ENCODE measurements at places on chromosomes 3 and 15.
A peak's percentile ranks its signal among the peaks of the same experiment; 100 is the strongest.

DNA sequence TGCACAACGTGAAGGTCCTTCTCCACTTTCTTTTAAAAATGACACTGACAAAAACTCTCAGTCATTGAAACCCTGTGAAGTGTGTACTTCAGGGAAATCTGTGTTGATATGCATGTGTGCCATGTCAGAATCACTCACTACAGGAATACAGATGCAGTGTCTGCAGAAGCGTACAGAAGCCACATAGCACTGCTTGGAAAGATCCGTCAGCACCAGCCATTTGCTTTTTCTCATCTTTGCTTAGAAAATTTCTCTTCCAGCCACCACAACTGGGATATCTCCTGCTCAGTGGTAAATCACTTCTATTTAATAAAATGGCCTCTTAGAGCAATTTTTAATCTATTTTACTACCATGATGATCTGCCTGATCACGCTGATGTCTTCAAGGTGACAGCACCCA, 91.3 kb upstream of the ARHGEF26 start:
- no peak for DNase-seq

- DNase-seq: peak; percentile 38
These were observed 37.5 kb downstream of the EHD4 start for GRCh38 chr15:41934843-41935242.

- no peak for DNase-seq
These were observed 145.9 kb downstream of the TNIK start for GRCh38 chr3:171314341-171314740.

GRCh38 chr3:178001670-178002101, 534.5 kb upstream of the KCNMB2 start:
- peak; percentile 34 for DNase-seq

DNA sequence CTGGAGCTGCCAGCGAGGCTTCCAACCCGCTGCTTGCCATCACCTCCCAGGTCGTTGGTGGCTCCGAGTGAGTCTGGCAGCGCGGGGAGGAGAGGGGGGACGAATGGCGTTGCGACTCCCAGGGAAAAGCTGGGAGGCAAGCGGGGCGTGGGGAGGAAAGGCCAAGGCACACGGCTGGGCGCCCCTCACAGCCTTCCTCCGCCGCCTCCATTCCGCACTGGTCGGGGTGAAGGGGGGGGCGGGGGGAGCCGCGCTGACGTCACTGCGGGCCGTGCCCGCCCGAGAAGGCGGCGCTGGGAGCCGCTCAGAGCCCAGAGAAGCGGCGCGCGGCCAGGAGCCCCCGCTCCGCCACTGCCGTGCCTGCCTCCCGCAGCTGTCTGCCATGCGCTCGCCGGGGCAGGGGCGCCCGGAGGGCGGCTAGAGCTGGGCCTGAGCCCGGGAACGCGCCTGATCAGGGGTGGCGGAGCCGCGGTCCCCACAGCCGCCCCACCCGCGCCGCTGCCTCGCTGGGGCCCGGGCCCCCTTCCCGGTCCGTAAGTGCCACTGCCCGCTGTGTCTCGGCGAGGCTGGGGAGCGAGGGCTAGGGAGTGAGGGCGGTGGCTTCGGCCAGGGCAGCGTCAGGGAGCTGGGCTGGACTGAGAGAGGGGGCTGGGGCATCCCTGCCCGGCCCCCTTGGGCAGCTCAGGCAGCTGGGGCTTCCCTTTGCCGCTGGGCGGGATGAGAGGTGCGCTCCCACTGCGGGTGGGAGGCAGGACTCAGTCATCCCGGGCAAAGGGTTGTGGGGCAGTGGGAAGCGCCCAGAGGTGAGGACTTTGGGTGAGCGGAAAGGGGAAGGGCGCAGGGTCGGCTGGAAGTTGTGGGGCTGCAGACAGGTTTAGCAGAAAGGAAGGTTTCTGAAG, 27.8 kb upstream of the POLG start:
- no peak for DNase-seq

GRCh38 chr15:51038974-51039319, 55.8 kb downstream of the TNFAIP8L3 start:
- no peak for DNase-seq

GRCh38 chr3:189394599-189395121, 222.9 kb downstream of the TPRG1 start:
- DNase-seq: no peak

DNA sequence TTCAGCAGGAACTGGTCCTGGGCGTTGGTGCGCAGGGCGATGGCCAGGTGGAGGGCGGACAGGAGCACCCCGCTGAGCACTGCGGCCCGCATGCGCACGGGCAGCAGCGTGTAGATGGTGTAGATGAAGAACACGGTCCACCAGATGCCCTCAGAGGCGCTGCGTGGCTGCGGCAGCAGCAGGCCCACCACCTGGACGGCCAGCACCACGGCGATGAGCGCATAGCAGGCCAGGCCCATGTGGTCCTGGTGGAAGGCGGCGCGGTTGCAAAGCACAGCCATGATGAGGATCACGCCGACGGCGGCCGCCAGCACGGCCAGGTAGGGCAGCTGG, 1.5 kb downstream of the ADCY5 start:
- DNase-seq: no peak

- DNase-seq: no peak
These were observed 2.9 kb downstream of the SOX14 start for GRCh38 chr3:137766876-137767537.

DNA sequence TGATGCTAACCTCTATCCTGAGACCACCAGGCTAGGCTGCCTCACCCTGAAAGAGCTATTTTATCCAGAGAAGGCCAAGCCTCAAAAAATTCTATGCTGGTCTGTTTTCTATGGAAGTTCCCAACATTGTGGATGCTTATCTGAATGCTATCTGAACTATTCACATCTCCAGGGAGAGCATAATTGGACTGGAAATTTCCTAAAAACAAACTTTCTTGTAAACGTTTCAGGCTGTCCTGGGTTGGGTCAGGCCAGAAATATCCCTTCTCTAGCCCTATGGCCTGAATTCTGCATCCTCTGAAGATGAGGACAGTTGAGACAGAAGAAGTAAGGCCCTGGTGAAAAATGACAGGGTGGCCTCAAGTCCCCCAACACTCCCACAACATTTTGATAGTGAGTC, 706.4 kb upstream of the NR2F2 start:
- DNase-seq: no peak

DNA sequence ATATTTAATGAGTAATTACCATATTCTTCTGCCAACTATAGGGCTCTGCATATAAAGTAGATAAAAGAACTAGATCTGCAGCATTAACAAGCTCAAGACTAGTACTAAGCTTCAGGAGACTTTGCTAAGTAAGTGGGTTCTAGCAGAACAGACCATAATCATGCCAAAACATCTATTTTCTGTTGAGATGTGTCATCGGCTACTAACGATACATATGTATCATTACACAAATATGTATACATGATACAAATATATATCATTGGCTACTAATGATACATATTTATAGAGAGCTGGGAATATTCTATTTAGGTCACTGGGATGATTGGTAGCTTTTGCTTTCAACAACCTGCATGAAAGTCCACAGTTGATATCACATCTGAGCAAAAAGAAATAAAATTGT, 185.8 kb upstream of the DCBLD2 start:
- DNase-seq: no peak

GRCh38 chr3:183449391-183449790, 21.0 kb upstream of the MCF2L2 start:
- DNase-seq: peak; percentile 49

DNA sequence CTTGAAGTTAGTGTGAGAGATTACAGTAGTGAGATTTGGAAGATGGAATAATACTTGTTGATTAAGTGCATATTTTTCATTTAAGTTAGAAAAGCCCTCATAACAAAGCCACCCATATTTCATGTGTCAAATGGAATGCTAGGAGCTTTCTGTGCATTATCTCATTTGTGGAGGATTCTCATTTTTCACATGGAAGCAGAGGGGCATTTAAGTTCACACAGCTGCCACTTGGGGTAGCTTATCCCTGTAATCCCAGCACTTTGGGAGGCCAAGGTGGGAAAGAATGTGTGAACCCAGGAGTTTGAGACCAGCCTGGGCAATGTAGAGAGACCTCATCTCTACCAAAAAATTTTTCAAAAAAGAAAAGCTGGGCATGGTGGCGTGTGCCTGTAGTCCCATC, 55.2 kb downstream of the RAB7A start:
- DNase-seq: no peak

DNA sequence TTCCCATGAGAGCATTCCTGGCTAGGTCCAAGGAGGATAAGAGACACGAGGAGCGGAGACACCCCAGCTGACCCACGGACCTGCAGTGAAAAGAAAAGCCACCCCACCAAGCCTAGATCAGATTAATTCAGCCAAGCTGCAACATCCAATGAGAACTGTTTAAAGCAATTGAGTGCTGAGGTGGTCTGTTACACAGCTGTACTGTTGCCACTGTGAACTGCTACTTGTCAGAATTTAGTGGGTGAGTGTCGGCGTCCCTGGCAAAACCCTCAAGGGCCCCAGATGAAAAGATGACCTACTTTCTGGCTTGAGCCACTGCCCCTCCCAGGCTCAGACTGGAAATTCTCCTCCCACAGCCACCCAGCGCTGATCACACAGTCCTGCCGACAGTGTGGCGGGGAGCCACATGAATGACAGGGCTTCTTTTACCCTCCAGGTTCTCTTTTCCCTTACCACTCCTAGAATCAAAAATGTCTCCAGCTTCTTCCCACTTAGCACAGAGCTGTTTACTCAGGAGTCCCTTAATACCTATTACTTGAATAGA, 26.4 kb upstream of the KBTBD12 start:
- peak; percentile 42 for DNase-seq

- peak; percentile 75 for DNase-seq
These were observed 103.5 kb downstream of the IMPG2 start for GRCh38 chr3:101216710-101217465.

DNA sequence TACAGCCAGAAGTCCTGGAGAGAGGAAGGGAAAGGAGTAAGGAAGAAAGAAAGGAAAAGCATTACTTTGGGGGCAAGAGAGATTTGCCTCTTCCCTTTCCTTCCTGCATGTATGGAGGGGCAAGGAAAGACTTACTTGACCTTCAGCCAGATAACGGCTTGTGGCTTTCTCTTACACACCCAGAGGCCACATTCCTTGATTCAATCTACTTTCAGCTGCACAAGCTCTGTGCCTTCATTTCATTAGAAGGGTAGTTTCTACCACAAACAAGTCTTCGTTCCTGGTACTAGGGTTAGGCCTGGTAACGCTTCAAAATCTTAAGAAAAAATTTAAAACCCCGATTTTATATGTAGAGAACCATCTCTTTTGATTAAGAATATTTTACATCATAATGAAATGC, 835.9 kb downstream of the TUSC7 start:
- DNase-seq: no peak

DNA sequence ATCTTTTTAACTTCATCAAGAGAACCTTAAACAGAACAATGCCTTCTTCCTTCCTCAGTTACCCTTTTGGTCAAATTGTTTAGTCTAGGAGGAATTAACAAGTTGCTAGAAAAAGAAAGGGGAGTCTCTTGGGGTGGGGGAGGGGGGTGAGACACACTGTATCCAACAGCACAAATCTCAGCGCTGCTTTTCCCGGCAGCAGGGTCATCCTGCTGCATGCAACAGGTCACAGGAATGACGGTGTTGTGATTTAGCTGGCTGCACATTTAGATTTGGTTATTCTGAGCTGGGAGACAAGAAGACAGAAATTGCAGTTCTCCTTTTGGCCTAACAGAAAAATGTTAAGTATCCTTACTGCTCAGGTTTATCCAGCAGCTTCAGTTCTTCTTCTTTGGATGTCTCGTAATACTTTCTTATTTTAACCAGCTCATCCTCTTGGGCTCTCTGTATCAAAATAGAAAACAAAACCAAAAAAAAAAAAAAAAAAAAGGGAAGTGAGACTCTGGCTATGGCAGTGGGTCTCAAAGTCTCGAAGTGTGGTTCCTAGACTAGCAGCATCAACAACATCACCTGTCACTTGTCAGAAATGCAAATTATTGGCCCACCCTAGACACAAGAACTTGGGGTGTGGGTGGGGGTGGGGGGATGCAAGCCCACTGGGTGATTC, 190.5 kb downstream of the GREM1 start:
- peak; percentile 57 for DNase-seq

- no peak for DNase-seq
These were observed 11.2 kb upstream of the ANO10 start for GRCh38 chr3:43632986-43633385.
